Fibroblast of skin of back (primary cell): ENCODE measurements at places on chromosomes 1 and 21.
A peak's percentile ranks its signal among the peaks of the same experiment; 100 is the strongest.

- DNase-seq, result no peak
Measured at GRCh38 chr1:41623736-41624135, 139.3 kb upstream of the EDN2 start.

- DNase-seq, result no peak
Measured at GRCh38 chr1:162644986-162645314, 12.7 kb downstream of the DDR2 start.

GRCh38 chr1:71834601-71835441 lies 447.5 kb downstream of the NEGR1 start:
- no peak for DNase-seq

GRCh38 chr1:230900984-230901383 lies 32.7 kb upstream of the C1orf198 start:
- DNase-seq, result peak; percentile 22
